ENCODE measurements at places on chromosomes 16 and 17.

DNA sequence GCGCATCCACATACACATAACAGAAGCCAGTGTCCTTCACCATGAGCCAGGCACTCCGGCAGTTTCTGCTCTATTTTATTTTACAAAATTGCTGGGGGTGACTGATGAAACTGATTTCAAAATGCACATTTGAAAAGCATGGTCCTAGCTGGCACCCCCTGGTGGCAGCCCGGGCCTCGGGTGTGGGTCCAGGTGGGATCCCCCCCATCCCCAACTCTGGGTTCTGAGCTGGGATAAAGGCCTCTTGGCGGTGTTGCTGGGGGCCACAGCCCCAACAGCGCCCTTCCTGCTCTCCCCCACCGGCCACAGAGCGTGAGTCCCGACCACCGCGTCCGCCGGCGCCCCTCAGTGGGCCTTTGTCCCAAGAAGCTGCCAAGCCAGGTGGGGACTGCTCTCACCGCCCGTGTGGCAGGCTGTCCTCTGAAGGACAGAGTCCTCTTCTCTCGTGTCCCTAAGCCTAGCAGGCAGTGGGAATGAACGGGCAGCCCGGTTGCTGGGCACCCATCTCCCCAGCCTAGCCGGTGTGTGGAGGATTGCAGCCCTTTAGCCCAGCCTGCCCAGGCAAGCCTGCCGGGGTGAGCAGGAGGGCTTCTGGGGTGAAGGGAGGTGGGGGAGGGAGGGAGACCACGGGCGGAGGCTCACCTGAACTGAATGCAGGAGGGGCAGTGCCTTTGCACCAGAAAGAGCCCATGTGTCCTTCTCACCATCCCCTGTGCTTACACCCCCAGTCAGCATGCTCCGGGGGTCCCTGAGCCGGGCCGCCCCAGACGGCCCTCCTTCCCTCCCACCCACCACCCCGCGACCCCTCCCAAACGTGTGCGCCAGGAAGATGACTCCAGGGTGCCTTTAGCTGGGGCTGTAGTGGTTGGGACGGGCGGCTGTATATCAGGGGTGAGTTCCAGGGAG is 898 bp downstream of the SNAI3 start:
- peak; percentile 80 for DNase-seq

DNA sequence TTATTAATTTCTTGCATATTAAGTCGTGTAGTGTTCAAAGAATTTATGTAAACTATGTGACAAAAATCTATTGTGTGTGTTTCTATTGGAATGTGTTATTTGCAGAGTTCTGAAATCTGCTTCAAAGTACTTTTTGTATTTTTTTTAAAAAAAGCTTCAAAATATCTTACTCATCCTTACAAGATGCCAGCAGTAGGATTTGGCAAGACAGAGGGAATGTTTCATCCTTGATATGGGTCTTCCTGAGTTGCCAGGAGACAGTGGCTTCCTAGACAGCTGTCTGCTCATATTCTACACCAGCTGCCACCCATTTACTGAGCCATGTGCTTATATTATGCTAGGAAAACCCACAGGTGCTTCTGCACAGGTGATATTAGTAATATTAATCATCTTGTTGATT is 36.4 kb downstream of the EFCAB5 start:
- no peak for DNase-seq

- no peak for DNase-seq
These were observed 26.9 kb downstream of the MPG start for GRCh38 chr16:104928-105327.

- DNase-seq: peak; percentile 32
These were observed 4.7 kb upstream of the PRKAR1A start for GRCh38 chr17:68507576-68507975.

GRCh38 chr17:77723909-77724875 is 234.3 kb upstream of the TNRC6C start:
- DNase-seq: no peak

DNA sequence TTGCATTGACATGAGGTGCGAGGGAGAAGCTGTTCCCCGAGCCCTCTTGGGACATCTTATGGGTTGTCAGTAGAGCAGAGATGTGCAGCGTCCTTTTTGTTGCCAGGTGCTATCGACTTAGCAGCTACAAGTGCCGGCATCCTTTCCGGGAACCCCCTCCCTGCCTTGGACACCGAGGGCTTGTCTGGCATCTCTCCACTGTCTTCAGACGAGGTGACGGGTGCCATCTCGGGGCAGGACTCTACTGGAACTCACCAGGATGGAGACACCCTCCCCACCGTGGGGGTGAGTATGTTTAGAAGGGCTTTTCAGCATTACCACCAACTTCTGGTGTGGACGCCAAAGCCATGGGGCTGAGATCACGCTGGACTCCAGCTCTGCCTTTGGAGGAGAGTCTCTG is 11.8 kb upstream of the JPT2 start:
- DNase-seq: no peak

- DNase-seq: no peak
These were observed 29.5 kb upstream of the MYO15B start for GRCh38 chr17:75557852-75558665.

DNA sequence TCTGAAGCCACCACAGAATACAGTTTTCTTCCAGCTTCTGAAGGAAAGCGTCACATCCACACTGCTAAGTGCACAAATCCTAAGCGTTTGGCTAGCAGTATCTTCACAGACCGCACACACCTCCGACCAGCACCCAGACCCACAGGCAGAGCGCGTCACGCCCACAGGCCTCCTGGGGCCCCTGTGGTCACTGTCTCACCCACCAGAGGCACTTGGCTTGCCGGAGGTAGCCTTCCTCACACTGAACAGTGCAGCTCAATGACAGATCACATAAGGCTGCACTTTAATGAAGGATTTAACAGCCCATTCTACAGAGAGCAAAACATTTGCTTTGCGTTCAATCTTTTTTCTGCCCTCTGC is 21.2 kb downstream of the SPHK1 start:
- DNase-seq: no peak

DNA sequence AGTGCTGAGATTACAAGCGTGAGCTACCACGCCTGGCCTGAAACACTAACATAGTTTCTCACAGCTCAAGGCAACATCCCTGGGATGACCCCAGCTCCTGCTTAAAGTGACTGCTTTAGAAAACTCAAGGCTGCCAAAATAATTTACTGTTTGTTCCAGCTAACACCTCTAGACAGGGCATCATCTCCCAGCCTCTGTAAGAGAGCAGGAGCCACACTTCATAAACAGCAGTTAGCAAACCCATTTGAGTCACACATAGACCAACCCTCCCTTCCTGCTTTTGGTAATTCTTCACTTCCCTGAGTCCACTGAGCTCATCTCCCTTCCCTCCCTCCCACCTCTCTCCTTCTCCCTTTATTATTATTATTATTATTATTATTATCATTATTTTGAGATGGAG is 201.3 kb downstream of the XYLT1 start:
- DNase-seq: peak; percentile 37

- no peak for DNase-seq
These were observed 26.9 kb downstream of the SOCS3 start for GRCh38 chr17:78332991-78333390.

GRCh38 chr16:46757339-46758050 is 9.4 kb upstream of the MYLK3 start:
- DNase-seq: no peak

- DNase-seq: peak; percentile 57
These were observed 225.1 kb upstream of the CA10 start for GRCh38 chr17:52383493-52384100.

GRCh38 chr16:27315333-27316037 is 1.7 kb downstream of the IL4R start:
- peak; percentile 53 for DNase-seq

DNA sequence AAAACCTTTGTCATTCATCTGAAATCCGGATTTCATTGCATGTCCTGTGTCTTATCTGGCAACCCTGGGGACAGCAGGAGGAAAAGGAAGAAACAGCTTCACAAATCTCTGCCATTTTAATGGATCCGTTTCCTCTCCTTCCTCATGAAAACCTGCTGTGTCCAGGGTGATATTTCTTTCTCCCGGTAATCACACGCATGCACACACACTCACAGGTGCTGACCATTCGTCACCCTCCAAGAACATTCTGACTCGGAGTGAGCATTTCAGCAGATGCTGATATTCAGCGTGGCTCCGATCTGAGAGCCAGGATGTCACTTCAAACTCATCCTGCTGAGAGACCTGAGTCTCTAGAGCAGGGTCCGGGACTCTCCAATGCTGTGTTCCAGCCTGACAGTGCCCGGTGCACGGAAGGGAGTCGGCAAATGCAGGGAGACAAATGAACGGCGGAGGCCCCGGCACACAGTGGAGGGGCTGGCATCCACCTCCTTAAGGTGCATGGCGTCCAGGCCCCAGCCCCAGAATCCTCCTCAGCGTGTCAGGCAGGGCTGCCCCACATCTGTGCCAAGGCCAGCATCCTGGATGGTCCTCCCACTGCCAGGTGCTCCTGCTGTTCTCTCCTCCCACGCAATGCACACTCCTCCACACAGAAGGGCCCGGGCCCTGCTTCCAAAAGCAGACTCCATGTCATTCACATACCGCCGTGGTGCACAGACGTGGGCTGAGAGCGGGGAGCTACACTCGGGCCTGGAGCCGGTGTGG is 70.7 kb downstream of the RBFOX3 start:
- no peak for DNase-seq

DNA sequence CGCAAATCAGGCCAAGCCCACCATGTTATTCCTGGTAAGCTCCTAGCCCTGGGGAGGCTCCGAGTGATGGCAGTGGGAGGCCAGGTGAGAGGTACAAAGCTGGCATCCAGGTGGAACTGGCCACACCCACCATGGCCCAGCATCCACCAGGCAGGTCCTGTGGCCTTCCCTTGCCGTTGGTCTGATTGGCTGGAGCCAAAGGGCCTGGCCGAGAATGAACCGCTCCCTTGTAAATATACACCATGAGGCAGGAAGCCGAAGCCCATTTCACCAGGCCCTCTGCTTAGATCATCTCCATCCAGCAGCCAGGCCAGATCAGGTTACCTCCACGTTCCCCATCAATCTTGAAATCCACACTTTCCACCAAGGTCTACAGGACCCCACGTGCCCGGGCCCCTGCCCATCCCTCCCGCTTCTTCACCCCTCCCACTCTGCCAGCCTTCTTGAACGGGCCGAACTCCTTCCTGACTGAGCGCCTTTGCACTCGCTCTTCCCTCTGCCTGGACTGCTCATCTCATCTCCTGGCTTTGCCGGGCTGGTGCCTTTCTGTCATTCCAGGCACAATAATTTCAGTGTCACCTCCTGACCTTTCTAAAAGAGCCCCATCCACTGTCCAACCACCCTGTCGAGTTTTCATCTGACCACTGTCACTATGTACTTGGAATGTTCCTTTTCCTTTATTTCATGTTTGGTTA is 5.8 kb downstream of the SOCS1 start:
- DNase-seq: no peak

GRCh38 chr16:65061935-65062518 is 59.8 kb downstream of the CDH11 start:
- DNase-seq: no peak

GRCh38 chr17:10384175-10384574 is 11.4 kb upstream of the MYH13 start:
- no peak for DNase-seq

DNA sequence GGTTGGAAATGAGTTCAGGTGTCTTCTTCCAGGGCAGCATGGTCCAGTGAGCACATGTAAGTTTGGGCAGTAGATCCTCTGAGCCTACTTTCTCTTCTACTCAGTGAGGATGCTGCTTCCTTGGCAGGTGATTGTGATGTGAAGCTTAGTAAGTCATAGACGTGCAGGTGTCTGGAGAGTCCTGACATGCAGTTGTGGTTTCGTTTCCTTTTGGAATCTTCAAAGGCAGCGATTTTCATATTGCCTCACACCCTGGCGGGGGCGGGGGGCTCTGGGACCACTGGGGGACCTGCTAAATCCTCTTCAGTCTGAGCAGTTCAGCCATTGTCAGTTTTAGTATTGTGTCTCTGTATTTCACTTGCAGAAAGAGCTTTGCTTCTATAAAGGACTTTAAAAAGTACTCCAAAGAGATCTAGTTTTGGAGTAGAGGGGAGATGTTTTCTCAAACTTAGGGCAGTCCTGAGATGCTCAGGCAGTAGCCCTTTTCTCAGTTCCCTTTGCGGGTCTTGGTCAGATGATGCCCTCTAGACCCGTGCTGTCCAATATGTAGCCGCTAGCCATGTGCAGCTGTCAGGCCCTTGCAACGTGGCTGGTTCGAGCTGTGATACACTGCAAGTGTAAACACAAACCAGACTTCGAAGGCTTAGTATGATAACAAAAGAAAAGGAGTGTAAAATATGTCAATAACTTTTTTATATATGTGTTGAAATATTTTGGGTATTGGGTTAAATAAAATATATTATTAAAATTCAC is 4.0 kb upstream of the CDK5R1 start:
- no peak for DNase-seq

DNA sequence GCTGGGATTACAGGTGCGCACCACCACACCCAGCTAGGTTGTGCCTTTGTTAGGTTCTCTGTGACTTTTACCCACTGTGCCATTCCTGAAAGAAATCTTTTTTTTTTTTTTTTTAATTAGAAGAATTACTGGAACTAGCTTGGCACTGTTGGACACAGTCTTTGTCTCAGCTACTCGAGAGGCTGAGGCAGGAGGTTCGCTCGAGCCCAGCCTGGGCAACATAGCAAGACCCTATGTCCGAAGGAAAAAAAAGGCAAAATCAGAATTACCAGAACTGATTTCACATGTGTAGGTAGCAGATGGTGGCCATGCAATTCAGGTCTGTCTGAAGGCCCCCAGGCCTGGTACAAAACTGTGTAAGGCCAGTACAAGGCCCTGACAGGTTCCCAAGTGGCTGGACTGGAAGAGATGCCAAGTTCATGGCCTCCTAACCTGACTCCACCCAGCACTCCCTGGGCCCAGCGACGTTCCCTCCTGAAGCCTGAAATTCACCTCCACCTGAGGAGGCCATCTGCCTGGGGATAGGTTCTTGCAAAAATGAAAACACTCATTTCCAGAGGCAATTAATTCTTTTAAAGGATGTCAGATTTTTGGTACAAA is 23.0 kb downstream of the CARHSP1 start:
- DNase-seq: no peak

GRCh38 chr16:85983606-85984230 is 84.8 kb downstream of the IRF8 start:
- DNase-seq: peak; percentile 52

GRCh38 chr16:24124291-24124690 is 131.8 kb upstream of the CACNG3 start:
- no peak for DNase-seq

GRCh38 chr16:57381791-57382534 is 9.7 kb downstream of the CX3CL1 start:
- DNase-seq: no peak

- peak; percentile 63 for DNase-seq
These were observed 68.2 kb downstream of the MYO18A start for GRCh38 chr17:29111816-29112499.

All from suppressor macrophage (primary cell).